ENCODE measurements at places on chromosomes 11 and 22.
A peak's percentile ranks its signal among the peaks of the same experiment; 100 is the strongest.

DNA sequence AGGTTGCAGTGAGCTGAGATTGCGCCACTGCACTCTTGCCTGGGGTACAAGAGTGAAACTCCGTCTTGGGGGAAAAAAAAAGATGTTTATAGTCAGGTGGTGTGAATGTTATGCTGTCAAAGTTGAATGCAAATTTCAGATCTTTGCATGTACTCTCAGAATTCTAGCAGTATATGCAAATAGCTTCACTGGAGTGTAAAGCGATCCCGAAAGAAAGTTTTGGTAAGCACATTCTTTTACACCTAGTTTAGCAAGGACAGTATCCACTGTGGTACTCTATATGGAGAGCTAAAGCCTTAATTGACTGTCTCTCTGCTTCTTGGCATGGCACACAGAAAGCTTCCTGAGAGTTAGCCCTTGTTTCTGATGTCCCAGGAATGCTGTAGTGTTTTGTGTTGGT, 4.0 kb downstream of the JAM3 start:
- no peak overlapping the region for H3K4me3 ChIP-seq
- DNase-seq: no peak
- no peak overlapping the region for H3K27ac ChIP-seq
- no peaks in the 10 kb centered on the region for H3K27me3 ChIP-seq
- H3K36me3 ChIP-seq: no peaks in the 10 kb centered on the region

DNA sequence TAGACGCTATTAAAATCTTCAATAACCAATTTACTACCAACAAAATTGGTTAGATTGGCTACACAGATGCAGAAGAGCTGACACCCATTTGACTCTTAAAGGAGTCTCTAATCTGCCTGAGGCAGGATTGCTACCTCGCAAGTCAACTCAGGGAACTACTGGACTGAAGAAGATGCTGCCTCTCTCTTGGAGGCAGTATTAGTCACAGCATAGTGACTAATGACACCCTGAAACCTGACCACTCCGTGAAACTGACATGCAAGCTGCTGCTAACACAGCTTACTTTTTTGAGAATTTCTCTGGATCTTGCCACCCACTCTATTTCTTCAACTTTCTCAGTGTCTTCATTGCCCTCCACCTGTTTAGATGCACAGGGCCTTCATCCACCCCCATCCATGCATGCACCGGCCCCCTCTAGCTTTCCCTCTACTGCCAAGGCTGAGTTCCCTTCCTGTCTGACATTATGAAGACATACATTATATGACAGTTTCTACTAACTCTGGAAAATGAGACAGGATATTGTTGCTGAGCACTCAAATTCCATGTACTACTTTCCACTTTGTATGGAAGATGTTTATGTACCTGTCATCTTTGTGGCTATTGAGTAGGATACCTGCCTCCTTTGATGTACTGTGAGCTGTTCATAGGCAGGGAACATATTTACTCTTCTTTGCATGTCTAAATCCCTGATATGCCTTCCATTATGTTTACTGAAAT, 183.2 kb downstream of the MSANTD4 start:
- no peak for DNase-seq

GRCh38 chr11:7514099-7514591, 346 bp downstream of the PPFIBP2 start:
- H3K4me3 ChIP-seq: peak overlapping the region; percentile 71
- H3K36me3 ChIP-seq: no peaks in the 10 kb centered on the region
- no peak for DNase-seq
- H3K4me1 ChIP-seq: peaks cover 39% of the 10 kb centered on the region

DNA sequence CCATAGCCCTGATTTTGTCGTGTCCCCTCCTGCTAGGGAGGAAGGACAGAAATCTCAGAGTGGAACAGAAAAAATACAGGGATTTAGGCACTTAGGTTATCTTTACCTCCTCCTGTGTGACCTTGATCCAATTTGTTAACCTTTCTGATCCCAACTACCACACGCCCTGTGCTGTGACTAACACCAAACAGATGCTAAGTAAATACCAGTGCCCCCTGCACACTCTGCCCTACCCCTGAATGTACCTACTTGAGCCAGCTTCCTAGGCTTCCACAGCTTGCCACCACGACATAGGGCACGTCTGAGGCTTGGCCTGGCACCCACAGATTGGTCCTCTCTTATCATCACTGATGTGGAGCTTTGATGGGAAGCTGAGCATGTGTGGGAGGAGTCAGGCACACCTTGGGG, 9.2 kb downstream of the MYO18B start:
- DNase-seq: peak; percentile 64
- H3K4me3 ChIP-seq: no peak overlapping the region
- no peaks in the 10 kb centered on the region for H3K36me3 ChIP-seq
- H3K4me1 ChIP-seq: no peaks in the 10 kb centered on the region
- no peaks in the 10 kb centered on the region for H3K27me3 ChIP-seq
- no peak overlapping the region for H3K27ac ChIP-seq

GRCh38 chr11:28107191-28107749, 686 bp downstream of the KIF18A start:
- H3K4me1 ChIP-seq: peaks cover 14% of the 10 kb centered on the region
- peak overlapping the region; percentile 88 for H3K27ac ChIP-seq
- DNase-seq: no peak
- H3K36me3 ChIP-seq: no peaks in the 10 kb centered on the region
- H3K4me3 ChIP-seq: peak overlapping the region; percentile 65

DNA sequence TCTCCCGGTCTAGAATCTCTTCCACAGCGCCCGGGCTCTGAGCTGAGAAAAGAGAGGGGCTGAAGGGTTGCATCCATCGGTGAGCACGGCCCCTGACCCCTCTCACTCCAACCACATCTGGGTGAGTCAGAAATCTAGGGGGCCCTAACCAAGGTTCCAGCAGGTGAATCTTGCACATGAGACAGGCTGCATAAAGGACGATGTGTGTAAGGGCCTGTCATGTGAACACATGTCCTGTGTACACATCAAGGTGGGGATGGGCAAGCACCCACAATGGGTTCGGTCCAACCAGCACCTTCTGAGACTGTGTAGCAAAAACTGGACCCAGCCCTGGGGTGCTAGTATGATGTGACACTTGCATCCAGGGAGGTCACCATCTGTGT, 1.2 kb downstream of the BET1L start:
- H3K27ac ChIP-seq: peak overlapping the region; percentile 100
- H3K27me3 ChIP-seq: no peaks in the 10 kb centered on the region
- H3K36me3 ChIP-seq: peaks cover 62% of the 10 kb centered on the region
- peak overlapping the region; percentile 100 for H3K4me3 ChIP-seq
- H3K4me1 ChIP-seq: peaks cover 75% of the 10 kb centered on the region
- peak; percentile 11 for DNase-seq

DNA sequence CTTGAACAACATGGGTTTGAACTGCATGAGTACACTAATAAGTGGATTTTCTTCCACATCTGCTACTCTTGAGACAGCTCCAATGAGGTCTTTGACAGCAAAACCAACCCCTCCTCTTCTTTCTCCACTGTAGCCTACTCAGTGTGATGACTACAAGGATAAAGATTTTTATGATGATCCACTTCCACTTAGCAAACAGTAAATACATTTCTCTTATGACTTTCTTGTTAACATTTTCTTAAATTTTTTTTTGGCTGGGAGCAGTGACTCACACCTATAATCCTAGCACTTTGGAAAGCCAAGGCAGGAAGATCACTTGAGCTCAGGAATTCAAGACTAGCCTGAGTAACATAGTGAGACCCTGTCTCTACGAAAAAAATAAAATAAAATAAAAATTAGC, 9.9 kb upstream of the EIF4G2 start:
- H3K27me3 ChIP-seq: no peaks in the 10 kb centered on the region
- no peak for DNase-seq
- no peak overlapping the region for H3K27ac ChIP-seq
- no peak overlapping the region for H3K4me3 ChIP-seq
- no peaks in the 10 kb centered on the region for H3K36me3 ChIP-seq
- no peaks in the 10 kb centered on the region for H3K4me1 ChIP-seq

- DNase-seq: no peak
- no peak overlapping the region for H3K4me3 ChIP-seq
- no peak overlapping the region for H3K27ac ChIP-seq
- peaks cover 43% of the 10 kb centered on the region for H3K36me3 ChIP-seq
Measured at GRCh38 chr11:2942872-2943710, 13.9 kb upstream of the PHLDA2 start.

DNA sequence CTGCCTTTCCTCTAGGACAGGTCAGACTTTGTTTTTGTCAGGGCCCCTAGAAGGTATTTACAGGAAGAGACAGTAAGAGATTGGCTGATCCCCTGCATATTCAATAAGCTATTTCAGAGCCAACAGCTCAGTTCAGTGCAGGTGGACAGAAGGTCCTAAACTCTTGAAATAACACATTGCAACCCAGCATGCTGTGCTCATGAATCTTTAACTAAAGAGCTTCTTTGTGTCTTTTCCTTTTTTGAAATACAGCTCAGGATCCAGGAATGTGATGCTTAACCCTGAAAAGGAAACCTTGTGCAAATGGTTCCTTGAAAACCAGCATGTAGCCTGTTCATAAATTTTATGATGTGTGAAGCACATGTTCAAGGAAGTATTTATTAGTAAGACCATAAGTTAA, 43.9 kb downstream of the BBOX1 start:
- DNase-seq: no peak
- no peak overlapping the region for H3K27ac ChIP-seq
- H3K36me3 ChIP-seq: no peaks in the 10 kb centered on the region
- no peaks in the 10 kb centered on the region for H3K4me1 ChIP-seq
- H3K27me3 ChIP-seq: no peaks in the 10 kb centered on the region

DNA sequence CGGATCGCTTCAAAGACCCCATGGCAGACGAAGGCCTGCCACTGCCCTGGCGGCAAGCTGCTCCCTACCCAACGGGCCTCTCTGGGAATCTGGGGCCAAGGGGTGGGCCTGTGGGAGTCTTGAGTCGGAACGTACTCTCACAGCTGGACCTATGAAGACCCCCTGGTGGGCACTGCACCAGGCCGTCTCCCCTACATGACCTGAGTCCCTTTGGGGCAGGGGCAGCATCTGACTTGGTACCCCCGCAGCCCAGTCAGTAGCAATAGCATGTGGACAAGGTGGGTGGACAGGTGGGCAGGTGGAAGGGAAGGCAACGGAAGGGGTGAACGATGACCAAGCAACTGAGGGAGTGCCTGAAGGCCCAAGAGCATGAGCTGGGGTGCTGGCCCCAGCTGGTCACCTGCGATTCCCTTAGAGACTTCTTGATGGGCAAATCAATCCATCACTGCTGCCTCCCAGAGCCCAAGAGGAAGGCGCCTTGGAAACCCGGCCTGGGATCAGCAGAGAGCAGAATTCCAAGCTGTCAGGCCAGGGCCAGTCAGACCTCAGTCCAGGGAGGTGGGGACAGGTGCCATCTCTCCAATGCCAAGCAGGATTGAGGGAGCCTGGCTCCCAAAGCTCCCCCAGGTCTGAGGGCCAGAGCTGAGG, 35.3 kb downstream of the ARAP1 start:
- H3K4me1 ChIP-seq: peaks cover 25% of the 10 kb centered on the region
- no peak overlapping the region for H3K4me3 ChIP-seq
- DNase-seq: no peak
- peaks cover 43% of the 10 kb centered on the region for H3K36me3 ChIP-seq
- H3K27me3 ChIP-seq: no peaks in the 10 kb centered on the region
- no peak overlapping the region for H3K27ac ChIP-seq

DNA sequence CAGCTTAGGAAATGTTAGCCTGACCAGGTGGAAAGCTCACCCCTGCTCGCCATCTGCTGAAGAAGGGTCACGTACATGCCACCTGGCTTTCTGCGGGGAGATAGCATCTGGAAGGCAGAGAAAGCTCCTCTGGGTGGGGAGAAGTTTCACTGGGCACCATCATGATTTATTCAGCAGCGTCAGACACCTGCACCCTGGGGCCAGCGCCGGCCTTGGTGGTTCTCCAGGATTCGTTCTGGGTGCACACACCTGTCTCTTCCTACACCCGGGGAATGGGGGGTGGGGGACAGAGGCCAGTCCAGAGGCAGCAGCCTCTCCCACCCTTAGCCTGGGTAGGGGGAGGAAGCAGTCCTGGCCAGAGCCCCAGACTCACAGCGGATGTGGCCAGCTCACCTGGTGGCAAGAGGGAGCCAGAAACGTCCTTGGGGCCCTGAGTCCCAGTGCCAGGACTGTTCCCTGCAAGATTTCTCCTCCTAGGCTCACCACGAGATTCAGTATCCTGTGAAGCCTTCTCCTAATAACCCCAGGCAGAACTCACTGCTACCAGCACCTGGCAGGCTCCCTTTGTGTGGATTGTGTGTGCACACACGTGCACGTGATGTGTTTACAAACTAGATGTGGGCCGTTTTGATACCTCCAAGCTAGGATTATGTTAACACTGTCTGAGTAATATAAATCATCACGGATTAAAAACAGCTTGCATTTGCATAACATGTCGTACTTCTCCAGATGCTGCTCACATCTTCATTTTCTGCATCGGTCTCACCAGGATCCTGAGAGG, 17.3 kb upstream of the RASD2 start:
- H3K36me3 ChIP-seq: no peaks in the 10 kb centered on the region
- no peak overlapping the region for H3K27ac ChIP-seq
- no peaks in the 10 kb centered on the region for H3K27me3 ChIP-seq
- H3K4me3 ChIP-seq: no peak overlapping the region

- H3K27me3 ChIP-seq: no peaks in the 10 kb centered on the region
- peak; percentile 67 for DNase-seq
- H3K4me1 ChIP-seq: peaks cover 69% of the 10 kb centered on the region
- H3K36me3 ChIP-seq: peaks cover 7% of the 10 kb centered on the region
Measured at GRCh38 chr22:20509344-20510047, 2.1 kb downstream of the MED15 start.

- H3K27me3 ChIP-seq: peaks cover 7% of the 10 kb centered on the region
- H3K4me3 ChIP-seq: peak within 1 kb of the TSS; percentile 51
- peaks cover 19% of the 10 kb centered on the region for H3K4me1 ChIP-seq
- peak within 1 kb of the TSS; percentile 28 for H3K27ac ChIP-seq
- no peaks in the 10 kb centered on the region for H3K36me3 ChIP-seq
Measured at GRCh38 chr11:82733444-82734119, at the start of gene FAM181B. TSS of gene FAM181B (minus strand) at chr11:82733864. CDS start at chr11:82733729, 135 bp downstream.

DNA sequence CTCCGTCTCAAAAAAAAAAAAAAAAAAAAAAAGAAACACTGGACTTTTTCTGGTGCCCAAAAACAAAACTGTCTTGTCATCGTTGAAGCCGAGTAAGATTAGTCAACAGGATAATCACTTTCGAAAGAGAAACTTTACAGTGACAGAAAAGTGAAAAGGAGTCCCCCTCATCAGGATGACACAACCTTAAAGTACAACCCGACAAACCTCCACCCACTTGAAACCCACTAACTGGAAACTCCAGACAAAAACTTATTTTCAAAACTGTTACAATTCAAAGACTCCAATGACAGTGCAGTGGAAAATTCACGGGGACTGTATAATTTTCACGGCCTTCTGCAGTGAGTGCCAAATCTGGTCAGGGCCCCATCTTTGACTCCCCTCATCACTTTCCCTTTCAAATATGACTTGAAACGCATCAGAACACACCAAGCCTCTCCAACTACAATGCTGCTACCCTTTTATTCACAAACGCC, 1.3 kb downstream of the DENND5A start:
- H3K27me3 ChIP-seq: no peaks in the 10 kb centered on the region
- peak overlapping the region; percentile 91 for H3K27ac ChIP-seq
- peak overlapping the region; percentile 85 for H3K4me3 ChIP-seq
- no peak for DNase-seq
- peaks cover 5% of the 10 kb centered on the region for H3K4me1 ChIP-seq

- H3K36me3 ChIP-seq: no peaks in the 10 kb centered on the region
- peak; percentile 43 for DNase-seq
- peaks cover 11% of the 10 kb centered on the region for H3K27me3 ChIP-seq
Measured at GRCh38 chr22:41561335-41561734, 525 bp downstream of the CSDC2 start.

All from stomach (tissue), 19 donors.